ENCODE measurements at places on chromosomes 11 and 22.
A peak's percentile ranks its signal among the peaks of the same experiment; 100 is the strongest.

GRCh38 chr22:40920526-40920925, 30.7 kb upstream of the RBX1 start:
- H3K4me1 ChIP-seq = peaks cover 7% of the 10 kb centered on the region
- no peak overlapping the region for H3K27ac ChIP-seq
- no peaks in the 10 kb centered on the region for H3K27me3 ChIP-seq
- H3K4me3 ChIP-seq = no peak overlapping the region
- ATAC-seq = no peak

DNA sequence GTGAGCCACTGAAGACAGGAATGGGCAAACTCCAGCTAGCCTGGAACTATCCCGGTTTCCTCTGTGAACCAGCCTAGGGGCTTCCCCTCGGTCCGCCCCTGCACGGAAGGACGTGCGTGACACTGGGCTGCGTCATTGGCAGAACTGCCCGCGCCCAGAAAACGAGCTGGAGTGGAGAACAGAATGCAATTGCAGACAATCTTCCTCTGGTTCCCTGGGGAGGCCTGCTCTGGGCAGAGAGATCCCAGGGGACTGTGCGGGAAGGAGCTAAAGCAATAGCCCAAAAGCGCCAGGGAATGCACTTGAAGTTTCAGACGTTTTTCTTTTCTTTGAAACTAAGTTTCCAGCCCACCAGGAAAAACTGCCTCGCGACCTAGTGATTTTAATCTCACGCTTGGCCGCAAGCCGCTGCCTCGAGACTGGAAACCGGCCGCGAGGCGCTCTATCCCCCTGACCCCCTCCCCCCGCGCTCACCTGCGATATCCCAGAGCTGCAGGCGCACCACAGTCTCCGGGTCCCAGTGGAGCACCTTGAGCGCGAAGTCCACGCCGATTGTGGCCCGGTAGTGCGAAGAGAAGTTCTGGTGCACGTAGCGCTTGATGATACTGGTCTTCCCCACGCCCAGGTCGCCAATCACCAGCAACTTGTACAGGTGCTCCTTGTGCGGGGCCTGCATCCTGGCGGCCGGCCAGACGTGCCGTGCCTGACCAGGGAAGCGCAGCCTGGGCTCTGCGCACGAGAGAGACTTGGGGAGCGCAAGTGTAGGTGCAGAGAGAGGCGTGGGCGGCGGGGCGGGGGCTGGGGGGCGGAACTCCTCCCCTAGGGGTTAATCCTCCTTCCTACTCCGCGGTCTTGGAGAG, at the start of gene RAB38:
Gene RAB38 (minus strand): TSS at position 735 of the 860 bp plus-strand sequence. CDS start 59 bp downstream, at position 676.
- peak; percentile 74 for ATAC-seq
- H3K4me1 ChIP-seq = peaks cover 13% of the 10 kb centered on the region
- H3K4me3 ChIP-seq = peak within 1 kb of the TSS; percentile 63
- H3K36me3 ChIP-seq = no peaks in the 10 kb centered on the region
- peaks cover 6% of the 10 kb centered on the region for H3K27me3 ChIP-seq
- peak within 1 kb of the TSS; percentile 46 for H3K27ac ChIP-seq

- ATAC-seq = no peak
- no peaks in the 10 kb centered on the region for H3K36me3 ChIP-seq
- H3K27me3 ChIP-seq = peaks cover 91% of the 10 kb centered on the region
- no peak overlapping the region for H3K4me3 ChIP-seq
- no peaks in the 10 kb centered on the region for H3K4me1 ChIP-seq
- no peak overlapping the region for H3K27ac ChIP-seq
Observed at GRCh38 chr22:49734390-49734789, 93.3 kb downstream of the BRD1 start.

GRCh38 chr22:42431401-42432019, 693 bp downstream of the NFAM1 start:
- H3K36me3 ChIP-seq = no peaks in the 10 kb centered on the region
- peak overlapping the region; percentile 54 for H3K4me3 ChIP-seq
- no peak for ATAC-seq
- no peak overlapping the region for H3K27ac ChIP-seq
- peaks cover 96% of the 10 kb centered on the region for H3K27me3 ChIP-seq

GRCh38 chr11:83455356-83455755, 169.2 kb upstream of the CCDC90B start:
- H3K4me1 ChIP-seq = peaks cover 6% of the 10 kb centered on the region
- H3K27ac ChIP-seq = no peak overlapping the region
- no peak for ATAC-seq
- no peaks in the 10 kb centered on the region for H3K36me3 ChIP-seq
- H3K27me3 ChIP-seq = no peaks in the 10 kb centered on the region

GRCh38 chr11:106271086-106271485, 193.6 kb downstream of the AASDHPPT start:
- H3K4me1 ChIP-seq = no peaks in the 10 kb centered on the region
- ATAC-seq = no peak
- no peaks in the 10 kb centered on the region for H3K36me3 ChIP-seq
- no peak overlapping the region for H3K4me3 ChIP-seq
- no peak overlapping the region for H3K27ac ChIP-seq
